CD4-positive, alpha-beta T cell treated with Interleukin-4 for 4 hours (primary cell): ENCODE measurements at places on chromosomes 12 and 14.

DNA sequence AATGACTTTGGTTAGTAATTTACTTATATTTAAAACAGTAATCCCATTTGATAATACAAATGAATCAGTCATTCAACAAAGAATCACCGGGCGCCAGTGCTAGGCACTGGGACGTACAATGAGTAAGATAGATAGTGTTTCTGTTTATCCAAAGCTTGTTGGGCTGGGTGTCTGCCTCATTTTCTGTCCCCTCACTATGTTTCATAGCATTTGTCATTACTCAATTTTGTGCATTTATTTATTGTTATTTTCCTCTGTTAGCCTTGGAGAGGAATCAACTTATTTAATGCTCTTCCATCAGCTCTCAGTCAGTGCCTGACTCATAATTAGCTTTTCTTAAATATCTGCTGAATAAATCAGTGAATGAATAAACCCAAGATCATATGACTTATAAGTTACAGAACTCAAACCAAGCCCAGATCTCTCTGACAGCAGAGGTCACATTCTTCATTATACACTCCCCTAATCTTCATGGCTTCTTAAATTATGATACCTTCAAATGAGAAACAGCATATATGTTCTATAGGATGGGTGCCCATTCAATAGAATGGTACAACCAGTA, 86.2 kb downstream of the TSPAN8 start:
- no peak for DNase-seq

- no peak for DNase-seq
These were observed 1.4 kb downstream of the ASIC1 start for GRCh38 chr12:50058743-50059312.

DNA sequence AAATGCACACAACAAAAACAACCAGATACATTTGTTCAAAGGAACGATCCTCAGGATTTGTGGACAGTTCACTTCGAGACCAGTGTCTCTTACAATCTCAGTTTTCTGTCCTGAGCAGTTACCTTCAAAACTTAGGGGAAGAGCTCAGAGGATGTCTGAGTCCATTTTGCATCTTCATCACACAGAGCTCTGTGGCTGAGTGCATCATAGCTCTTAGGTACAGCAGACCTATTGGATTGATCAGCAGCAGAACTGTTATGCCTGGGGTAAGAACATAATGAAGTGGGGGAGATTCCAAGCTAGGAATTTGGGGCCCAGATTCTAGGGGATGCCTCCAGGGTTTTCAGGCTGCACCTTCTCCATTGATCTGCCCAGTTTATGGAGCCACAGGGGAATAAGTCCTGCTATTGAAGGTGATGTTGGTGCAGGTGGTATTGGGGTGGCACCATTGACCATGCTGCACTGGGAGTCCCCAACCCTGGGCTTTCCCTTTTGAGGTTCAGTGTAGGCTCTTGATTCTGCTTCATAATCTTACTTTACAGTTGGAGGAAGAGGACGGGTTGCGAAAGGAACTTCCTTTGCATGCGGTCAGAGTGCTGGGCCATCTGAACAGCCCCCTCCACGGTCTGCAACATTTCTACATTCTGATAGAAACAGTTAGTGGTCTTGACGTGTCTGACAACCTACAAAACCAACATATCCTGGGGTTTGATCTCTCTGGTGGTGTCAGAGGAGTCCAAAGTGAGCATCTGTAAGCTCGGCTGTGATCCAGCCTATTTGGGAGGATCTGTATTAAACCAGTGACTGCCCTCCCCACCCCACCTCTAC, 112.8 kb downstream of the CHST11 start:
- peak; percentile 66 for DNase-seq

DNA sequence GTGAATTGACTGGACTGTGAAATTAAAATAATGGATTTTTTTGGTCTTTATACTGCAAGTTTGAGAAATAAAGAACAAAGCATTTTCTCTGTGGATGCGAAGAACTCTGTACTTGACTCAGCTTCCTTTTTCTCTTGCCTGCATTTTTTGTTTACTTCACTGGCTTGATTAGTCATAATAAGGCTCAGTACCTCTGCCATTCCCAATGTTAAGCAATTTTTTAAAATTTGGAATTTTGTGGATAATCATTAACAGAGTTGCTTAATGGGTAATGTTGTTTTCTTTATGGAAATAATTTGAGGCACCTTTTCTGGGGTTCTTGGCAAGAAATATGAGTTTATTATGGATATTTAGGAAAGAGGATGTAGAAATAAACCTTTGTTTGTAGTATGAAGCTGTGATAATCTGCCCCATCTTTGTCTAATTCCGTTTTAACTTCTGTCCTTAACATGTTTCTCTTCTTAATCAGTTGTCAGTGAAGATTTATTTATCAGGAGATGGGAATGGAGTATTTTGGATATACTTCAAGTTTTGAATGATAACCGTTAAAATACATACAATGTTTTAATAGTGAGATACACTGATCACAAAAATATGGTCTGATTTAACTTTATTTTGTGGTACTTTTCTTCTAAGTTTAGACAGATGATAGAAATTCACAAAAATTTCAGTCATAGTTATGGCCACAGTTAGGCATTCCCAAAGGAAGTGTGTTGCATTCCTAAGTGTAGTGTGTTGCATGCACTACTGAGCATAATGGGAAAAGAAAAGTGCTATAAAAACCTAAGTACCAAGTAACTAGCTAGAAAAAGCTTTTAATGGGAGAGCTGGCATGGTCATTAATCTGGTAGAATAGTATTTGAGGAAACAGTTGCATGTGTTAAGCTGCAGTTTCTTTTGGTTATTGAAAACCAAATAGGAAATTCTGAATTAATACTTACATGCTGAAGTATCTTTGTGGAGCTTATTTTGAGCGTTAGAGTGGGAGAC, 27.7 kb downstream of the WNK1 start:
- DNase-seq, result peak; percentile 41

GRCh38 chr12:45918818-45919217, 71.6 kb downstream of the SCAF11 start:
- DNase-seq, result no peak

GRCh38 chr12:89470741-89471509, 53.7 kb downstream of the GALNT4 start:
- DNase-seq, result peak; percentile 65

DNA sequence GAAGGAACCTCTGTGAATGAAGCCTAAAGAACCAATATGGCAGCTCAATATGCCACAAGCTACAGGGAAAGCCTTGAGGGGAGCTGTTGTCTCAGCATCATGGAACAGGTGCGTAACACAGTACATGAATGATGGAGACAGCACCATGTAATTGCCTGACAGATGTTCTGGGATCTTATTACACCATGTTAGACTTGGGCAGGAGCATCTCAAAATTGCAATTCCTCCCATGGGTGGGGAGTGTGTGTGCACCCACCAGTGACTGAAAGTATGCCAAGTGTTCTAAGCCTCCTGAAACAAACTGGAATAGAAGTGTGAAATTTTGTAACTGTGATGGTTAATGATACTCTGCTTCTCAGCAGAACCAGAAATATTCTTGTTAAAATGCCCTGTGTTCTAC, 151.0 kb upstream of the SRRM4 start:
- no peak for DNase-seq

DNA sequence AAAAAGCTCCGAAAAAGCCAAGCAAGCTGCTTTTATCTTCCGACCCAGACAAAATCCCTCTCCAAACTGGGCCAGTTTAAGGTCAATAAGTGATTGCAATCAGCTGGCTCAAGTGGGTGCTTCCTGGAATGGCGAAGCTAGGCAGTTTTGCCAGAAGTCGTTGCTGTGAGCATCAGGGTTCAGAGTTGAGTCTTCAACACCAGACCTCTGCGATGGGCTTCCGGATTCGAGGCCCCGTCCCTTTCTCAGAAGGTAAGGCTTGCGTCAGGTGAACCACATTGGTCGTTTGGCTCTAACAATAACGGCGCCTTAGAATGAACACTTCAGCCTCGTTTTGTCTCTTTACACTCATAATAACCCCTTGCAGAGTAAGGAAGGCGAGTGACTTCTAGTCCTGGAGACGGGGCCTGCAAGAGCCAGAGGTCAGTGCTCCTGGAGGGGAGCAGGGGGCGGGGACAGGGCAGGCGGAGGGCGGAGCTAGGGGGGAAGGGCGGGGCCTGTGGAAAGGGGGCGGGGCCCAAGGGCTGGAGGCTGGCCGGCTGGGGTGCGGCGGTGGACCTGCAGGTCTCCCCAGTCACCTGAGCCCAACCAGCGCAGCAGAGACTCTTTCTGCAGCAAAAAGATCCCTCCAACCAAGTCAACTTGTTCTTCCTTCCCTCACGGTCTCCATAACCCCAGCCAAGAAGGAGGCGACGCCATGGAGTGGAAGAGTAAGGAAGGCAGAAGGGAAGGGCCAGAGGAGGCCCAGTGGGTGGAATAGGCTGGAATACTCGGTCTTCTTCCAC, 34.0 kb upstream of the NFYB start:
- no peak for DNase-seq

- DNase-seq, result no peak
These were observed 40.4 kb downstream of the DIP2B start for GRCh38 chr12:50545213-50545612.

- DNase-seq, result no peak
These were observed 321.2 kb downstream of the RAD51B start for GRCh38 chr14:68140806-68141205.

GRCh38 chr14:95994593-95994928, 44.6 kb upstream of the C14orf132 start:
- DNase-seq, result no peak

DNA sequence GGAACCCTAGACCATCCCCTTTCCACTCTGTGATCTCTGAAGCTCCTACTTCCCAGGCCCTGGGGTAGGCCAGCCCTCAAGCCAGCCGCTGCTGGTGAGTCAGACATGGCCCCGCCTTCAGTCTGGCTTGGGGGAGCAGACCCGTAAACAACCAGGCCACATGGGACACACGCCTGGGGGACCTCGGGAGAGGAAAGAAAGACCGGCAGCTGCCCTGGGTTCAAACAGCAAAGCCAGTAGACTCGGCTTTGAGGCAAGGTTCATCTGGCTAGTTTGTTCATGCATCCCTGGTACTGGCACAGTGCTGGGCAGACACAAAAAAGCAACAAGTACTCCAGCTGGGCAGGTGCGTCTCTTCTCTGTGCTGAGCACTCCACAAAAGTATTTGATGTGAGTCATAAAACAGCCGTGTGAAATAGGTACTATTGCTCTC, 101.9 kb downstream of the SETD3 start:
- DNase-seq, result no peak

- DNase-seq, result no peak
These were observed 18.3 kb downstream of the NOC4L start for GRCh38 chr12:132162508-132163031.

- no peak for DNase-seq
These were observed 531 bp upstream of the EML1 start for GRCh38 chr14:99792551-99793212.

- DNase-seq, result no peak
These were observed 33.3 kb upstream of the MSI1 start for GRCh38 chr12:120402217-120402616.

- DNase-seq, result no peak
These were observed 23.1 kb downstream of the ZDHHC17 start for GRCh38 chr12:76786986-76787385.

GRCh38 chr12:124869059-124869665, 5.5 kb upstream of the SCARB1 start:
- no peak for DNase-seq

GRCh38 chr12:62865937-62866336, 69.0 kb downstream of the PPM1H start:
- DNase-seq, result no peak

DNA sequence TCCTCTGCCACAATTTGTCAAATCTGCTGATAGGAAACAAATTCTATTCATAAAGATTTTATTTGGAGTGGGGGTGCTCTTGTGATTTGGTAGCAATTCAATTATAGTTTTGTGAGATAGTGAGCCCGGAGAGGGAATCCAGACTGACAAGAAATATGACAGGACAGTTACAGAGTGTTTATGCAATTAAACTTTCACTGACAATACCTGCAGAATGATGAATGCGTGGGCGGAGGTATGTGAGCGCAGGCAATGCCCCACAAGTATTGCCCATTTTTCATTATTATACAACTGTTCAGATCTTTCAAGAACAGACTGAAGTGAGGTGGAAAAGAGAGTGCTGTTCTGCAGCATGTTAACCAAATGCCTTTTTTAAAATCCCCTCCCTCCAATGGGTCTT, 259.0 kb downstream of the EGLN3 start:
- no peak for DNase-seq

GRCh38 chr12:12909995-12910420, 18.6 kb downstream of the GPRC5A start:
- DNase-seq, result no peak

GRCh38 chr14:37047226-37047625, 125.2 kb downstream of the SLC25A21 start:
- no peak for DNase-seq
